Activated CD4-positive, alpha-beta T cell treated with anti-CD3 and anti-CD28 coated beads, Interleukin-2, amount 50 U/mL, for 24 hours (primary cell): ENCODE measurements at places on chromosomes 1 and 21.

DNA sequence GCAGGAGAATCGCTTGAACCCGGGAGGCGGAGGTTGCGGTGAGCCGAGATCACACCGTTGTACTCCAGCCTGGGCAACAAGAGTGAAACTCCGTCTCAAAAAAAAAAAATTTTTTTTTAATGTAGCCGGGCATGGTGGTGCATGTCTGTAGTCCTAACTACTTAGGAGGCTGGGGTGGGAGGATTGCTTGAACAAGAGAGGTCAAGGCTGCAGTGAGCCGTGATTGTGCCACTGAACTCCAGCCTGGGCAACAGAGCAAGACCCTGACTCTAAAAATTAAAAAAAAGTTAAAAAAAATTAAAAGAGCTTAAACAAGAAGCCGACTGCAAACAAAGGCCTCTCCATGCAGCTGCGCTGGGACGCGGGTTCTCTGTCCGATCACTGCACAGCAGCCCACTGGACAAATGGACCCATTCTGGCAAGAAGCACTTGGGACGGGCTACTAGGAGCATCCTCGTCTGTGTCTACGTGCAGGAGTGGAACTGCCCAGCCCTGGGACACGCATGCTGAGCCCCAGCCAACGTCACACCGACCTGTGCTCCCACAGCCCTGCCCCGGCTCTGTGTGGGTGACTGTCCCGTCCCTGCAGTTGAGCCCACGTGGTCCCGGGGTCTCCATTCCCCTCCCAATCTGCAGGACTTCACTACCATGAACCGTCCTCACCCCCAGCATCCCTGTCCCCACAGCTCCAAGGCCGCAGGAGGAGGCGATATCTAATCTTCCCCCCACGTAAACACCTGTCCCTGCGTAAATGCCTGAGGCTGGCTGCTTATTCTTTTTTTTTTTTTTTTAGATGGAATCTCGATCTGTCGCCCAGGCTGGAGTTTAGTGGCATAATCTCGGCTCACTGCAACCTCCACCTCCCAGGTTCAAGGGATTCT lies 12.3 kb downstream of the SLC35E2B start:
- no peak for DNase-seq

DNA sequence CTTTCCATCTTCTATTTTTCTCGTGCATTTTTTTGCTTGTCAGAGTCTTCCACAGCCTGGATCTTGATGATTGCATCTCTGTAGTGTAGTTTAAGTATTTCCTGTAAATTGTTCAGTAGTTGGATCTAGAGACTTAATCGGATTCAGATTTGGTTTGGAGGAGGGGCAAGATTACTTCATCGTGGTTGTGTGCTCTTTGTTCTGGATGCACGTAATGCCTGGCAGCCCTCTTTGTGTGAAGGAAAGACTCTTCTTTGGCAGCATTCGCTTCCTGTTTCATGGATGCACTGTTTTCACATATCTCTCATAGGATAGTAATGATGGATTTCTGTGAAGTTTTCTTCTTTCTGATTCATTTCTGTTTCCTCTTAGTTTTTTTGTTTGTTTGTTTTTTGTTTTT lies 14.2 kb downstream of the SEMA4A start:
- no peak for DNase-seq

GRCh38 chr1:7616076-7616832 lies 154.8 kb upstream of the VAMP3 start:
- DNase-seq = no peak

- no peak for DNase-seq
These were observed 127.0 kb downstream of the AKT3 start for GRCh38 chr1:243723050-243723449.

DNA sequence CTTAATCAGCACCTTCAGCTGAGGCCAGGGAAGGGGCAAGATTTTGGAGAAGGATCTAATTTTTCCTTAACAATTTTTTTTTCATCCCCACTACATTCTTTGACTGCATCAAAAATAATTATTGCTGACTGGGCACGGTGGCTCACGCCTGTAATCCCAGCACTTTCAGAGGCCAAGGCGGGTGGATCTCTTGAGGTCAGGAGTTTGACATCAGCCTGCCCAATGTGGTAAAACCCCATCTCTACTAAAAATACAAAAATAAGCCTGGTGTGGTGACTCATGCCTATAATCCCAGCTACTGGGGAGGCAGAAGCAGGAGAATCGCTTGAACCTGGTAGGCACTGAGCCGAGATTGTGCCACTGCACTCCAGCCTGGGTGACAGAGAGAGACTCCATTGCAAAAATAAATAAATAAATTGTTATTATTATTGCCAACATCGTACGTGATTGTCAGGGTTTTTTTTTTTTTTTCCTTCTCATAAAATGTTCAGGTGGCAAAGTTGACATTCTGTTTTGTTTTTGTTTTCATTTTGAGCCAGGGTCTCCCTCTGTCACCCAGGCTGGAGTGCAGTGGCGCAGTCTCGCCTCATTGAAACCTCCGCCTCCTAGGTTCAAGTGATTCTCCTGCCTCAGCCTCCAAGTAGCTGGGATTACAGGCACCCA lies 37.3 kb upstream of the MORC3 start:
- no peak for DNase-seq

GRCh38 chr1:105632342-105633196 lies 1423.9 kb upstream of the PRMT6 start:
- no peak for DNase-seq

GRCh38 chr1:158509471-158510156 lies 37.6 kb downstream of the OR10R2 start:
- no peak for DNase-seq

DNA sequence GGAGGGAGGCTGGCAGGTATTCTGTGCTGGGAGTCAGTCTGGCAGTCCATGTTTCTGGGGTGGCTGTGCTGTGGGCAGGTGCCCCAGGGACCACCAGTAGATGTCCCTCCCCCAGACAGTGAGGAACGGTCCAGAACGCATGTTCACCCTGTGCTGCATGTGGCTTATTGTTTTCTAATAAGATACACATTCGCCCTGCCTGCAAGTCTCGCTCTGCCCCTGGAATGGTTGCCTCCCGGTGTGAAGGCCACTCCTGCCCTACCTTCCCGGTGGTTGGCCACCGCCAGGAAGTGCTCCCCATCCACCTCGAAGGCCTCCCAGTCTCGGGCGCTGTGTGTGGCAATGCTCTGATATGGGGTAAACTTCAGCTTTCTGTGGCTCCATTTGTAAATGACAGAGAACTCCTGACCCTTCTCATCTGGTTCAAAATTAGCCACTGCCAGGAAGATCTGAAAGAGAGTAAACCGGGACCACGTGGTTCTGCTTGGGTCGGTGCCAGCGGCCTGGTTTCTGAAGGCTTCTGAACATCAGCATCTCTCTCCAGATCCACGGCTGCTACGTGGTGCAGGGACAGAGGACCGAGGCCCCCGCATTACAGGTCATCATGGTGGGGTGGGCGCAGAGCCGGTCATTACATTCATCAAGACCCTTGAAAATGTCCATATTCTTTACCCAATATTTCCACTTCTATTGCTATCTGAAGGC lies 14.5 kb downstream of the KRTAP10-1 start:
- DNase-seq = no peak

- DNase-seq = no peak
These were observed 217.2 kb upstream of the IRF2BP2 start for GRCh38 chr1:234827181-234827580.

DNA sequence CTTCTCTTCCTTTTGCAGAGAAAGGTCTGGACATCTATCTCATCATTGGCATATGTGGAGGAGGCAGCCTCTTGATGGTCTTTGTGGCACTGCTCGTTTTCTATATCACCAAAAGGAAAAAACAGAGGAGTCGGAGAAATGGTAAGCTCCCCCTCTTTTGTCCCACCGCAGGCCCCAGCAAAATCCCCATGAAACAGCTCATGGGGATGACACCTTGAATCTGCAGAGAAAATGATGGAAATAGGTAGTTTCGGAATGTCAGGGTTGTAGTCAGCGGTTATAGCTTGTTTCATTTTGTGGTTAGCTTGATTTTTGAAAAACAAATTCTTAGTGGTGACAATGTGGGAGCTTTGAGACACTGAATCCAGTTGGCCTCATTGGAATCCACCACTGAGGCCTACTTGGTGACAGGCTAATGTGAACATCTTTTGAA lies 10.3 kb downstream of the CD2 start:
- DNase-seq = no peak

- DNase-seq = peak; percentile 60
These were observed 5.7 kb downstream of the ZBTB7B start for GRCh38 chr1:155008015-155008941.
